ENCODE measurements at places on chromosomes 1 and 21. TPM values are rescaled to one million over a fixed set of nuclear protein-coding genes. Genes with fewer than 3 reads are reported as not detected.

Gene LDLRAD1
- total RNA-seq, result not detected

Gene PRAMEF18
- not detected for total RNA-seq

Gene BEND5
- total RNA-seq, result not detected

Gene KRTAP22-1
- total RNA-seq, result not detected

Gene SCAF4
- total RNA-seq, result 13.3 TPM

Gene CYP2J2
- 2.0 TPM for total RNA-seq

Gene SASS6
- 4.5 TPM for total RNA-seq

Gene AMY1B
- not detected for total RNA-seq

All from melanocyte of skin (primary cell).